ENCODE measurements at places on chromosomes 1 and 21.
A peak's percentile ranks its signal among the peaks of the same experiment; 100 is the strongest.

- DNase-seq, result no peak
These were observed 36.8 kb upstream of the PLA2G2C start for GRCh38 chr1:20223106-20223505.

GRCh38 chr1:115454837-115455511, 116.9 kb upstream of the NGF start:
- no peak for DNase-seq

GRCh38 chr21:41768437-41769042, 1.7 kb upstream of the RIPK4 start:
- peak; percentile 76 for DNase-seq

DNA sequence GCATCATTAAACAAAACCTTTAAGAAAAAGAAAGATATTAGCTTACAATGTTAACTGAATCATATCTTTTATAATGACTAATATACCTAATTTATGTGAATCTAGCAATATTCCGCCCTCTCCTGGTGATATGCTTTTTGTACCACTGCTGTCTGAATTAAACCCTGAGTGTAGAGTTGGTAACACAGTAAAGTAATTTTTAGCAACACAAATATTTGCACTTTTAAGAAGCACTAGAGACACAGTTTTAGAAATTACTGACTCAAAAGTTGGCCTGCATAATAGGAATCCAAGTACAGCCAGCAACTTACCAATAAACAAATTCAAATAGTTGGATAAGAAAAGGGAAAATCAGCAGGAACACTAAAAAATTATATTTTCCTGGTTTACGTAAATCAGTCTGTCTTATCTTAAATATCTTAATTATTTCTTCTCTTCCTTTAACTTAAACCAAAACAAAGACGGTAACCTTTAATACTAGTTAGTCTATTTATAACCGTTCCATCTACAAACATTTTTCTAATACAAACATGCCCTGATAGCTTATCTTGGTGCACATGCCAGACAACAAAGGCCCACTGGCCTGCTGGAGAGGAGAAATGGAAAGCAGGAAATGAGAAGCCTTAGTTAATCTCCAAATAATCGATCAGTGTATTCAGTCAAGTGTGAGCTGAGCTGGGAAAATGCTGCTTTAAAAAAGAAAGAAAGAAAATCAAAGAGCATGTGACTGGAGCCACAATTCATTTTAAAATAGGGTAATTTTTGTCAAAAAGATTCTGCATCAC, 246.0 kb downstream of the RERE start:
- no peak for DNase-seq

GRCh38 chr1:119086830-119087229, 53.6 kb downstream of the WARS2 start:
- no peak for DNase-seq

- no peak for DNase-seq
These were observed 373.9 kb downstream of the VAV3 start for GRCh38 chr1:107590900-107591622.

- no peak for DNase-seq
These were observed 38.4 kb downstream of the STPG1 start for GRCh38 chr1:24374891-24375786.

DNA sequence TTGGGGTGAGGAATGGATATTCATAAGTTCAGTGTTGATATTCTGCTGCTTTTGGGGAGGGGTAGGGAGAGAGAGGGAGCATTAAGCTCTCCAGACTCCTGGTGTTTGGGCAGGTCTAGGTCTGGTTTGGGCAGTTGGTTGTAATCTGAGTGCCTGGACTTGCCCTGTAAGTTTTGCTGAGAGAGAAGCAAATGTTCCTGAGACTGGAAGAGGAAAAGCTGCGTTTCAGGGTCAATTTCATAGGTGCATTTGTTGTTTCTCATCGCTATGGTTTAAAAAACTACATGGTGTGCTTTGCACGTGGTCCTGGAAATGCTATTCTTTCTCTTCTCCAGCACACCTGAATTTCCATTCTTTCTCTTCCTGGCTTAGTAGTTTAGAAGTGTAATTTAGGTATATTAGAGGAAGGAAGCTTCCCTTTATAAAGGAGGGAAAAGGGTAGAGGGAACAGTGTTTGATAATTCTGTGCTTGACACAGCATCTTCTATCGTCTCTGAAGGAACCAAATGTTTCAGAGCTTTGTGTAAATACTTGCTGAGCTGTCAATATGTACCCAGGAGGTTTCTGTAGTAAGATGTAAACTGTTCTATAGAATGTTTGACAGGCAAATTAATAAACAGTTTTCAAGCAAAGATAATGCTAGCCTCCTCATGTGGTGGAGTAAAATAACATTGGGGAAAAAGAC, 6.3 kb downstream of the ARID1A start:
- DNase-seq, result no peak

- no peak for DNase-seq
These were observed 20.4 kb downstream of the DENND2D start for GRCh38 chr1:111179968-111180533.

GRCh38 chr21:21084179-21084578, 86.0 kb downstream of the NCAM2 start:
- no peak for DNase-seq

- peak; percentile 93 for DNase-seq
These were observed 12.2 kb downstream of the SMAP2 start for GRCh38 chr1:40385437-40386358.
